Adipocyte (in vitro differentiated cells): ENCODE measurements at places on chromosomes 13 and 19.

DNA sequence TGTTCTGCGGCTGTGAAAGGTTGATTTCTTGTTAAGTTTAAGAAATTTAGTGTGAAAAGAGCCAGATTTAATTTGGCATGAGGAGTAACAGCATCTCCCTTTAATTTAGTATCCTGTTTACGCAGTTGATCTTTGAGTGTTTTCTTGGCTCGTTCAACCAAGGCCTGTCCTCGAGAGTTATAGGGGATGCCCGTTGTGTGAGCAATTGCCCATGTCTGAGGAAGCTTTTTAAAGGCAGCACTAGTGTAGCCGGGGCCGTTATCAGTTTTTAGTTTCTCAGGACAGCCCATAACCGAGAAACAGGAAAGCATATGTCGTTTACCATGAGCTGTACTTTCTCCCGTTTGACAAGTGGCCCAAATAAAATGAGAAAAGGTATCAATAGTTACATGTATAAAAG lies 47.5 kb upstream of the ZNF43 start:
- no peak for DNase-seq

- peak; percentile 95 for DNase-seq
Measured at GRCh38 chr19:15251749-15252397, 19.6 kb upstream of the EPHX3 start.

DNA sequence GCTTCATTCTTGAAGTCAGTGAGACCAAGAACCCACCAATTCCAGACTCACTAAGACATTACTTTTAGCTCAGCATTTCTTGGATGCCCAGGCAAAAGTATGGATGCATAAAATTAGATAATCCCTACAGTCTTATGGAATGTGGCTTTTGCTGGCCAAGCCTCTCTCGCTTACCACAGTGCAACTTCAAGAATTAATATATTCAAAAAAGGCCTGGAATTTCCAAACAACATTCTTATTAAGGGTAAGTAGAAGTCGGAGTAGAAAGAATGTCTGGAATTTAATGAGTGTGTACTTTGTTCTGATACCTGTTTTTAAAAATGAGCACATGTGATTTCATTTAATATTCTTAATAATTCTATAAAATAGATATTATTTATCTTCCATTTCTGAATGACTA lies 302.4 kb upstream of the TMTC4 start:
- no peak for DNase-seq

GRCh38 chr13:40433577-40433976 lies 232.9 kb downstream of the FOXO1 start:
- no peak for DNase-seq

GRCh38 chr19:49669516-49669915 lies 3.8 kb downstream of the BCL2L12 start:
- DNase-seq: no peak

DNA sequence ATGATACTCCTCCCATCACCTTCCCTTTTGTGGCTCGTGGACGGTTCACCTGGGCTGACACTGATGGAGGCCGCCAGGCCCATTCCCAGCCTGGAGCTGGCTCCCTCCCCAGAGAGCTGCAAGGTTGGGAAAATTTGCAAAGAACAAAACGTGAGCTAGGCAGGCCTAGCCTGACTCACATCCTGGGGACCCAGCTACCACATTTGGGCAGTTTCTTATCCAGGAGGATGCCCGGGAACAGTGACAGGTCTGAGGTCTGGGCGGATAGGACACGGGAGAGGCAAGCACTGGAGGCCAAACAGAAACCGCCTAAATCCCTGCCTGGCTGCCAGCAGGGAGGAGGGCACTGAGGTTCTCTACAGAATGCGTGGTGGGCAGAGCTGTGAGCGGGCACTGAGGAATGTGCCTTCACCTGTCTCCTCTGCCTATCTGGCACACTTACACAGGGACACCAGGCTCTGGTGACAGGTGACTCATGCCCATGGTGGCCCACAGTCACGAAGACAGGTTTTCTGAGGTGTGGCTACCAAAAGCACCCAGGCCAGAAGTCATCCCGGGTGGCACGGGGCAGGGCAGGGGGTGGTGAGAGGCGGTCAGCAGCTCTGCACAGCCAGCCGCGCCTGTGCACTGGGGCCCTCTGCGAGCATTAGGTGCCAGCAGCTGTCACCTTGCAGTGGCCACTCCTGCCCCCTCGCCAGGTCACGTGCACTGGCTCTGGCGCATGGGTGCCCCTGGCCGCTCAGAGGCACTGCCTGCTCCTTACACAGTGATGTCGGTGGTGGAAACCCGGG lies 23.2 kb downstream of the SH3GL1 start:
- DNase-seq: no peak

DNA sequence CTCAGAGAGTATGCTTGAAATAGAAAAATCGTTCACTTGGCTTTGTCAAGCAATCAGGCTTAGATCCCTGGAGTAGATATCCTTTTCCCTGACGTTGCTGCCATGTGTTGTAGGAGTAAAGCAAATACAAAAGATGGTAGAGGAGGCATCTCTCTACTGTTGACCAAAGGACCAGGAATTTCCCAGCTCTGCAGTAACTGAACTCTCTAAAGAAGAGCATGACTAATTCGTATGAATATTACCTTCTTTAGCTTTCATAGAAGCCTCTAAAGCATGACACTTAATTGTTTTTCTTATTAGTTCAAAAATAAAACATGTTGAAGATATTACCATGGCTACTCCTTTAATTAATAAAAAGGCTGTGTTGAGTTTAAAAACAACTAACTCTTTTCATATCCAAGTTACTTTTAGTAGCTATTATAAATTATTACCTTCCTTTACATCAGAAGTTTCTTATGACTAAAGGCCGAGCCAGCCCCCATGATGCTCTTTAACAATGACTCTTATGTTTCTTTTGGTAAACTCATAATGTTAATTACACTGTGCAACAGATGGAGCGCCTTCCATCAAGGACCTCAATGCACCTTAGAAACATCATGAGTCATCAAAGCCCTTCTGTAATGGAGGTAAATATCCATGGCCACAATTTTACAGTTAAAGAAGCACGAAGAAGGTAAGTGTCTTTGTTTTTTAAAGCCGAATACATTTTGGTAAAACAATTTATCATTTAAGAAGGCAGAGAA lies 352.4 kb downstream of the KLF5 start:
- DNase-seq: no peak

- no peak for DNase-seq
Measured at GRCh38 chr19:10271543-10272086, 695 bp downstream of the ICAM1 start.

DNA sequence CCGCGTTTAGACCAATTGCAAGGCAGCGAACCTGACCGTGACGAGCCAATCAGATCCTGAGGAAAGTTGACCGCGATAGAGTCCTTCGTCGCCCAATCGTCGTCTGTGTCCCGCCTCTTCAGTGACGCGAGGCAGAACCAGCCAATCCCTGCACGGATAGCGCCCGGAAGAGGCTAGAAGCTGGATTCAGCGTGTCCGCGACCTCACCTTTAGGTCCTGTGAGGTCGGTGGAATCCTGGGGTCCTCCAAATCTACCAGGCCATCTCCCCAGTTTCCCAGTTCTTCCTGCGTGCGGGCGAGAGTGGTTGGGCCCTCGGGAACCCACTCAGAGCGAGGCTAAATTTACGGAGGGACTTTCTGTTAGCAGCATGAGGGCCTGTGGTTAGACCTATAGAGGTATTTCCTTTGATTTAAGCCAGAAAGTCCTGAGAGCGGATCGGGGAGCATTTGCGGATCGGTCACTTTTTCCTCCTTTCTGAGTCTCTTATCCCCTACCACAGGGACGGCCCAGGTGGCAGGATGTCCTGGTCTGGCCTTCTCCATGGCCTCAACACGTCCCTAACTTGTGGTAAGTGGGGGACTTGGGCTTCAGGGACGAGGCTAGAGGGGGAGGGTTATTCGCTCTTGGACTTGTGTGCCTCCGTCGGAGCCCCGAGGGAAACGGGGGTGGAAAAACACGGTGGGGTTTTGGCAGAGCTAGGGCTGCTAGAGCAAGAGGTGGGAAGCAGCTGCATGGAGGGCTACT lies at the start of gene MRPS12:
Gene MRPS12 (plus strand): TSS at position 169 of the 745 bp plus-strand sequence. CDS start 351 bp downstream, at position 520.
- peak; percentile 100 for DNase-seq

- DNase-seq: no peak
Measured at GRCh38 chr13:109396266-109396665, 390.1 kb downstream of the IRS2 start.

GRCh38 chr13:106115081-106115480 lies 420.4 kb downstream of the EFNB2 start:
- DNase-seq: no peak

GRCh38 chr19:56403261-56403660 lies 871 bp upstream of the ZNF583 start:
- peak; percentile 34 for DNase-seq

GRCh38 chr13:41008349-41008980 lies 10.7 kb downstream of the ELF1 start:
- DNase-seq: peak; percentile 76

DNA sequence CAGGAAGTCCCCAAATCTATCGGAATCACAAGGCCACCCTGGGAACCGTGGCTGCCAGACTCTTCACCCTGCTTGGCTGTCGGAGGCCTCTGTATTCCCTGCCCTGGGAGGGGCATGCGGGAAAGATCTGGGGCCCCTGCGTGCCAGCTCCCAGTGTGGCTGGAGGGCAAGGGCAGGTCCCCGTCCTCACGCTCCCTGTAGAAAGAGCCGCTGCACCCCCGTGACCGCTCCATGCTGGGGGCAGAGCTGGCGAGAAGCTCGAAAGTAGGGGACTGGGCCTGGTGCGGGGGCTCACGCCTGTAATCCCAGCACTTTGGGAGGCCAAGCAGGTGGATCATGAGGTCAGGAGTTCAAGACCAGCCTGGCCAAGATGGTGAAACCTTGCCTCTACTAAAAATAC lies 208.4 kb upstream of the SOX1 start:
- DNase-seq: no peak

GRCh38 chr13:23754506-23754905 lies 134.7 kb downstream of the MIPEP start:
- peak; percentile 49 for DNase-seq

DNA sequence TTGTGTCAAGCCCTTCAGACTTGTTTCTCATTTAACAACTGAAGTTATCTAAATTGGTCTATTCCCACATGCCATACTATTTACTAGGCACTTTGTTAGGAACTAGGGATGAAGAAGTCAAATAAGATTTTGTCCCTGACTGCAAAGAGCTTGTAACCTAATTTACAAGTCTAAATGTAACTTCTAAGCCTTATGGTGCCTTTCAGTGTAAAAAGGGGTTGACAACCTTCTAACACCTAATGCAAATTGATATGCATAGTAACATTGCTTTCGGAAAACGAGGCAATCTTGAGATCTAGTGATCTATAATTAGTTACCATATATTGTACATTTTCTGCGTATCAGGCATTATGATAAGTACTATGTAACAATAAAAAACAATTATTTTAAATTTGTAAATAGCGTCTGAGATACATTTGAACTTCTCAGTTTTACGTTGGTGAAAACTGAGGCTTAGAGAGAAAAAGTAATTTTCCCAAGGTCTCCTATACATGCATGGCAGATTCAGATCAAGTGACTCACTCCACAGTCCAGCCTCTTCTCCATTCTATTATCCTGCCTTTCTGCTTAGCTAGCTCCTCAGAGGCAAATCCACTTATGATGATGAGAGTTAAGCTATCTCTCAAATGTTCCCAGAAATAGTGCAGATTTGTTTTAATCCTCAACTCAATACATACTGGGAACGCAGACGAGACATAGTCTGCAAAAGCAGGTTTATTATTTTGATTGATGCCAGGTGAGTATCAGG lies 764.9 kb upstream of the SLITRK5 start:
- DNase-seq: no peak

GRCh38 chr19:33641956-33642498 lies 20.3 kb downstream of the CHST8 start:
- DNase-seq: no peak

DNA sequence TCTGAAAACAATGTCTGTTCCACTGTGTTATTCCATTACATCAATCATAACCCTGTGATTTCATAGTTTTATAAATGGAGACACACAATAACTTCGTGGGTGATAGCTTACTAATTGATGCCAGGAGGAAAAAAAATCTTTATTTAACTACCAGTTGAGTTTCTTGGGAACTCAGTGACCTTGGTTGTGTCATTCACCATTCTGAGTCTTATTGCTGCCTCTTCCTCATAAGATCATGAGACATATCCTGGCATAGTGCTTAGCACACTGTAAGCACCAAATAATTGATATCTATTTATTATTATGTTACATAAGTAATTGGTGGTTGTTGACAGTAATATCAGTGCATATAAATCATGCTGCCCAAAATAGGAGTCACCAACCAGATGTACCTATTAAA lies 39.1 kb upstream of the SIN3B start:
- no peak for DNase-seq

- DNase-seq: no peak
Measured at GRCh38 chr13:34591900-34592529, 350.1 kb upstream of the NBEA start.
